GM23248 (cell line): ENCODE measurements at places on chromosomes 2 and 18.

DNA sequence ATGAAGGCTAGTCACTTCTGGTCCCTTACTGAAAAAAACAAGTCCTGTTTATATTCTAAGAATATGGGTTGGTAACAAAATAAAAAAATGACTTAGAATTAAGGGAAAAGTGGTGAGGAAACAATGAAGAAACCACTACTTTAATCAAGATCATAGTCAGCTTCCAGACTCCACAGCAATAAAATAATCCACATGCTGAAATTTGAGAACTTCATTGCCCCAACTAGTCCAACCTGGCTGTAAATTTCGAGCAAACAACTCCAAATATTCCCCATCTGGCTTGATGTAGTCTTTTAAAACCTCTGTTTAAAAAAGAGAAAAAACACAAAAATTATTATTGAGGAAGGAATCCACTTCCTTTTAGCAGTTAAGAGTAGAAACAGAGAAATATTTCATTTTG lies 32.5 kb downstream of the METTL4 start:
- no peak for DNase-seq

- peak; percentile 91 for DNase-seq
Observed at GRCh38 chr2:209473930-209474419, 50.1 kb downstream of the MAP2 start.

DNA sequence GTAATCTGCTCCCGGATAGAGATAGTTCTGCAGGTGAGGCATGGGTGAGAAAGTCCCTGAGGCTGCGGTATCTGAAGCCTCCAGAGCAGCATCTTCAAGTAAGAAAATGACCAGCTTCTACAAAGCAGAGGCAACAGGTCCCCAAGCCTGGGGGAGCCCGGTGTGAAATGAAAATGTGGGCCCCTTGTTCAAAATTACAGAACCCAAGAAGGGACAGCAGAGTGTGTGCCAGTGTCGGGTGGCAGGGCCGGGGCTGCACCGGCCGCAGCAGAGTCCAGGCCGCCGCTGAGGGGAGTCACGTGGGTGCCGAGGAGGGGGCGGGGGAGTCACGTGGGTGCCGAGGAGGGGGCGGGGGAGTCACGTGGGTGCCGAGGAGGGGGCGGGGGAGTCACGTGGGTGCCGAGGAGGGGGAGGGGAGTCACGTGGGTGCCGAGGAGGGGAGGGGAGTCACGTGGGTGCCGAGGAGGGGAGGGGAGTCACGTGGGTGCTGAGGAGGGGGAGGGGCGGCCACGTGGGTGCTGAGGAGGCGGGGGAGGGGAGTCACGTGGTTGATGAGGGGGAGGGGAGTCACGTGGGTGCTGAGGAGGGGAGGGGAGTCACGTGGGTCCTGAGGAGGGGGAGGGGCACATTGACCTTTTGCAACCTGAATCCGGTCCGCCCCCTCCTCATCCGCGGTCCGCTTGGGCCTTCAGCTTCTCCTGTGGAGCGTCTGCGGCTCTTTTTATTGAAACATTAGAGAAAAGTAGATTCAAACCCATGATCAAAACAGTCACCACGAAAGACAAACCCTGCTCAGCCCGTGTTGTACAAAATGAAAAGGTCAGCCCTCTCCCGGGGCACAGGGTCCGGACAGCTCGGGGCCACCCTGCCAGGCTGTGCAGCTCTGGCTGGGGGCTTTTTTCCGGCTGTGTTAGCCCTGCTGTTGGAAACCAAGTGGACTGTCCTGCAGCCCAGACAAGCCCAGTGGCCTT lies 10.4 kb downstream of the COLEC11 start:
- DNase-seq = peak; percentile 64

DNA sequence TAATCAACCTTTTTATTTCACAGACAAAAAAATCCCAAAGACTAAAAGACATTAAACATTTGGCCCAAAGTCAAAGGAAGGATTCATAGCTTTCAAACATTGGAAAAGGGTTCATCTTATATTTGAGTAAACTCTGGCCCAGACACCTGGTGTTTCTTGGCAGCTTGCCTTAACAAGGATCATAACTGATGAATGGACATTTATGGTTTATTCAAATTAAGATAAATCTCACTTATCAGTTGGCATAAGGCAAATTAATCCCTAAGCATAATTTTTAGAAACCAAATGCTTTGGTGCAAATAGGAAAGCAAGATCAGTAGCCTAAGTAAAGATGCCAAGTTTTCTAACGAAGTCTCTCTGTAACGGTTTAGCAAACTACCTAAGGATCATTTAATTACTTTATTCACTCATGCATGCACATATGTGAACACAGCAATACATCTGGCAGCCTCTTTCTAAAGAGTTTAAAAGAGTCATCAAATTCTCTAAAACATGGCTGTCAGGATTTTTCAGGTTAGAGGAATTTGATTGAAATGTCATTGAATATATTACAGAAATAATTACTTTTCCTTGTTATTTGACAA lies 323.4 kb upstream of the RBMS1 start:
- DNase-seq = no peak

- DNase-seq = peak; percentile 92
Observed at GRCh38 chr18:59719544-59720181, 22.4 kb upstream of the CCBE1 start.

DNA sequence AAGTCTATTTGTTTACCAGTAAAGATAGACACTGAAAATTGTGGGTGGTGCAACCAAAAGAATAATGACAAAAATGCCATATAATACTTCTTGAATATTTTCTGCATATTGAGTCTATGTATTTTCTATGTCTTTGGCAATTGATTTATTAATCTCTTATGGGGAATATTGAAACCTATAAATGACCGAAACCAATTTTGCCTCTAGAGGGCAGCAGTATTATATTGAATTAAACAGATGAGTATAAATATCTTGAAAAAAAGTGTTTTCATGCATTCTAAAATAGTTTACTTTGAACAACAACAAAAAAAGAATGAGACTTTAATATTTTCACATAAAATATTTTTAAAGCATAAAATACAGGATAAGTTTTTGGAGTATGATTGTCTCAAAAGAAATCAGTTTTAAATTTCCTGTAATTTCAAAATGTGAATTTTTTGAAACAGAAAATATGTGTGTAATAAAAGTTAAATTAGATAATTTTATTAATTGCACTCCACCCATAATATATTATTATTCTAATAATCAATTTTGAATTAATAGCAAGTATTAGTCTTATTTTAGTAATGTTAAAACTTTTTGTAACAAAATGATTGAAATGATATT lies 49.9 kb upstream of the CALCRL start:
- DNase-seq = peak; percentile 42

DNA sequence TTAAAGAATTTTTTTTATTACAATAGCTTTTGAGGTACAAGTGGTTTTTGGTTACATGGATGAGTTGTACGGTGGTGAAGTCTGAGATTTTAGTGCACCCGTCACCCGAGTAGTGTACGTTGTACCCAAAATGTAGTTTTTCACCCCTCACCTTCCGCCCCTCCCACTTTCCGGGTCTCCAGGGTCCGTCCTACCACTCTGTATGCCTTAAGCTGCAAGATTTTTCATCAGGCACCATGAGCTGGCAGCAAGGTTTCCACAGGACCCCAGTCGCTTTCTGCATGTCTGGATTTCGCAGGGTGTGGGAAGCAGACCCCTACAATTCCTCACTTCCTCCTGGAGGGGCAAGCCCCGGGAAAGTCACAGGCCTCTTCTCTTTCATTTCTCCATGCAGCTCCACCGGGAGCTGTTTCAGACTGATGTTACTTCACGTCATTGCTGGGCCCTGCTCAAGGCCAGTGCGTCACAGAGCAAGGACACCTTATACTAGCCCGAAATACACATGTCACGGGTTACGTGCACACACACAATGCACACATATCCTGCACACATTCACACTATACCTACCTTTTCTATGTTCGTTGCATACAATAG lies 179.1 kb downstream of the ZFP36L2 start:
- DNase-seq = no peak

DNA sequence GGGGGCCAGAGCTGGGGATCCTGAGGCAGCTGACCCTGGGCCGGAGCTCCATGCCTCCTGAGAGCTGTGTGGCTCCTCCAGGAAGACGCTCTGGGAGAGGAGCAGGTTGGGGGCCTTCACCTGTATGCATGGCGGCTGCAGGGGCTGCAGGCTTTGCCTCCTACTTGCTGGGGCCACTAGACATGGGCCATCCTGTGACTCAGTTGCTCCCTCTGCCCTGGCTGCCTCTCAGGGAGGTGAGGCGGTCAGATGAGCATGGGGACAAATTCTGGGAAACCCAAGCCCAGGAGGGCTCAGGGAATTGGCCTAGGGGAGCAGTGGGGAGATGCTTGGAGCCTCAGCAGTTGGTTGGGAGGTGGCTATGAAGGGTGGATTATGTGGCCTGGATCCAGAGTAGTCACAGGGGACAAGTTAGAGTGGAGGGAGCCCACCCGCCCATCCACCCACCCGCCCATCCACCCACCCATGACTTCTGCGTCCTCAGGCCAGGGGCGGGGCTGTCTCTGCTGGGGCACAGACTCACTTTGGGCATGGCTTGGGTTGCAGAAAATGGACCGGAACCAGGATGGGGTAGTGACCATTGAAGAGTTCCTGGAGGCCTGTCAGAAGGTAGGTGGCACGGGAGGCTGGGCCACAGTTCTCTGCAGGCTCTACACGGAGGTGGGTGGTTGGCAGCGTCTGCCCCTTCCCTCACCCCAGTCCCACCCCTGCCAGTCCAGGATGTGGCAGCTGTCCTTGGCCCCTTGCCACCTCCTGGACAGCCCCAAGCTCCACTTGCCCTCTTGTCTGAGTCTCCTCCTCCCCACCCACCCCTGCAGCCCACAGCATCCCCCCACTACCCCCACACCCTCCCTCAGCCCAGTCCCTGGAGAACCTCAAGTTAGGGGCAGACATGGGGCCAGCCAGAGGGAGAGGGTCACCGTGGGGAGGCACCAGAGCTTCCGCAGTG lies 19.5 kb upstream of the FAHD2A start:
- no peak for DNase-seq

GRCh38 chr2:186690786-186691185 lies 3.1 kb upstream of the FAM171B start:
- no peak for DNase-seq

- DNase-seq = no peak
Observed at GRCh38 chr2:126857502-126857901, 41.2 kb upstream of the TEX51 start.

DNA sequence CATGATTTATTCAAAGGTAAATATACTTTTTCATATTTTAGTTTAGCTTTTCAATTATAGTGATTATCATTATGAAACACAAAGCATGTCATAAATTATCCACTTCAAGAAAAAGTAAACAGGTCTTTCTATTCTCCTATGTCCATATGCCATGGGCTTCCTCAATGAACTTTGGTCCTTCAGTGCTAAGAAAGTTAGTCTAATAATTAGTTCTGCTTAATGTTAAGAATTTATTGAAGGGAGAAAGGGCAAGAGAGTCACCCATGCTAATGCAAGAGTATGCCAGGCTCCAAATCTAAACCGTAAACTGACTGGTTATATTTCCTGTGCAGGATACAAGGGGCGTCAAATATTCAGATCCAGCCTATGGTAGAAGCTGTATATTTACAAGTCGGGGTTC lies 96.2 kb downstream of the GORASP2 start:
- DNase-seq = no peak
